Activated T-cell treated with anti-CD3 and anti-CD28 coated beads, Interleukin-2, amount 50 U/mL, for 1 hour (primary cell): ENCODE measurements at places on chromosomes 11 and 22.
A peak's percentile ranks its signal among the peaks of the same experiment; 100 is the strongest.

DNA sequence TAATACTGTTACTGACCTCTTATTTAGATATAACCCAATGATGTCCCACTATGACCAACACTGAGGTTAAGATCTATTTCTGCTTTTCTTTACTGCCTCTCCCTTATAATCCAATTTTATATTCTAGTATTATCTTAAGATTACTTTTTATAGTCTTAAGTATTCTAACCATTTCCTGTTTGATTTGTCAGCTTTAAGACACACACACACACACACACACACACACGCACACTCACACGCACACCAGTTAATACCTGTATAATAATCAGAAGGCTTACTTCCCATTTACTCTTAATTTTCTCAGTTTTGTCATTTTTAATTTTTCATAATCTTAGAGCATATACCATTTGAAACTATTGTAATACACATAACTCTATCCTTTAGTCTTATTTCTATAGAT, 226.0 kb upstream of the C11orf87 start:
- DNase-seq, result no peak

- no peak for DNase-seq
Measured at GRCh38 chr11:87971354-87971753, 203.9 kb downstream of the RAB38 start.

GRCh38 chr11:65429724-65430405, 7.3 kb downstream of the NEAT1 start:
- peak; percentile 54 for DNase-seq

DNA sequence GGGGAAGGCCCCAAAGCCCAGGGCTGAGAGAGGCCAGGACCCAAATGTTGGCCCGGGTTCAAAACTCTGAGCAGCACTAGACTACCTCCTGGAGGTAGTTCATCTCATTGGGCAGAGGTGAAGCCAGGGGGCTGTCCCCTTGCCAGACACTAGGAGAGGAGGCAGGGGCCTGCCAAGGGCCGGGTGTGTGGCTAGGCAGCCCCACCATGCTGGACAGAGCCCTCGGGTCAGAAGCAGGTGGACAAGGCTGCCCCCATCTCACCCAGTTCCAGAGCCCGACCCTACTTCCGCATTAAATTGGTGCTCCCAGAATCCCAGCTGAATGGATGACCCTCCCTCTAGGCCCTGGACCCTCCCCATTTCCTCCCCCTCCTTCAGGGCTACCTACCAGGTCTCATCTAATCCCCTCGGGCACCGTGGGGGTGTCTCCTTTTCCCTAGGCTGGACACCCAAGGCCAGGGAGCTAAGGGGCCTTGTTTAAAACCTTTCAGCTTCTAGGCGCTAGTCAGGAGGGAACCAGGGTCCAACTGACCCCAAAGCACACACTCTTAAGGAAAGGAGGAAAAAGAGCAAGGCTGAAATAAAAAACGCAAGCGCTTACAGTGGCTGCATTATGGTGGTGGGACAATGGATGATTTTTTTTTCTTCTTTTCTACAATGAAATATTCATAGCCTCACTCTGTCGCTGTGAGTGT, 72.1 kb upstream of the TCF20 start:
- DNase-seq, result no peak

- DNase-seq, result peak; percentile 44
Measured at GRCh38 chr11:47233989-47234668, 14.5 kb downstream of the ACP2 start.

- DNase-seq, result no peak
Measured at GRCh38 chr22:36183446-36183845, 18.2 kb downstream of the APOL4 start.

DNA sequence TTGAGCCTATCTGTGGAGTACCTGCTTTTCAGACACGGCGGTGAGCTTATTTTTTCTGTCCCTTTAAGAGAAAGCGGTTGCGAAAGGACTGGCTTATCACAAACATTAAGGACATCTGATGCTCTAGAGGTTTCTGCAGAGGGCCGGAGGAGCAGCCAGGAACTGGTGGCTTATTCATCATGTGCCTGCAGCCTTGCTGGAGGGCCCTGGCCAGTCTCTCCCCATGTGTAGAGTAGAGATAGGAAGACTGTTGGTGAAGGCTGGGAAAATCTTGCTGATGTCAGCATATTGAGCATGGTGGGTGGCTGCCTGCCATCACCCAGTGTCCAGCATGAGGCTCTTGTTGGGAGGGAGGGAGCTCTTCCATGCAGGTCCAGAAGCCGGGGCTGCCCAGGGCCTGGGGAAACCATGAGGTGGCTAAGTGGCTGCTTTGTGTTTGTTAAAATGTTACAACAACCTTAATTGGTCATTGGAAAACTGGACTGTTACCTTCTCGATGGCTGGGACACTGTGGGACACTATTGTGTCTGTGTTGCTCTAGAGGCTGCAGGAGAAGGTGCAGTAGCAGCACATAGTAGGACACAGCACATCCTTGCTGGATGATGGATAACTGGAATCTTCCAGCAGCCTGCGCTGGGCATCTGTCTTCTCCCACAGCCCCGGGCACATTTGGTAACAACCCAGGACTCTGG, 54.3 kb downstream of the TSPAN18 start:
- no peak for DNase-seq

- DNase-seq, result no peak
Measured at GRCh38 chr11:6799402-6799801, at the start of gene OR6A2. Gene OR6A2 (minus strand): TSS chr11:6799689. CDS start chr11:6795708, 3,981 bp downstream.

- DNase-seq, result no peak
Measured at GRCh38 chr11:64321533-64321932, 3.6 kb downstream of the PRDX5 start.

GRCh38 chr11:36091256-36091811, 147.5 kb downstream of the LDLRAD3 start:
- no peak for DNase-seq

DNA sequence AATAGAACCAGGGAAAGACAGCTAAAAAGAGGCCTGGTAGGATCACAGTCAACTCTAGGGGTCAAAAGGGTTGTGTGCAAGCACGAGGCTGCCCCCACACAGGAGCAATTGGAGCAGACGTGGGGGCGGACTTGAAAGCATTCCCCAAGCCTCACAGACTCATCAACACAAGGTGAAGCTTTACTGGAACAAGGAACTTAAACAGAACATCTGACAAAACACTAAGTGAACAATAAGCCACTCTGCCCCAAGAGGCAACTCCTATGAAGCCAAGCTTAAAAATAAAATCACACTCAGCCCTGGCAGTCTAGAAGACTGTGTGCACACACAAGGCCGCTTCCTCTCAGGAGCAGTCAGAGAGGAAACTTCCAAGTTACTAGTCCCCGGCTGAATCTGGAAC, 32.2 kb upstream of the TEAD1 start:
- no peak for DNase-seq

GRCh38 chr11:71370020-71370747, 78.0 kb downstream of the DHCR7 start:
- DNase-seq, result no peak

GRCh38 chr11:131136486-131136885, 220.2 kb upstream of the SNX19 start:
- DNase-seq, result no peak

DNA sequence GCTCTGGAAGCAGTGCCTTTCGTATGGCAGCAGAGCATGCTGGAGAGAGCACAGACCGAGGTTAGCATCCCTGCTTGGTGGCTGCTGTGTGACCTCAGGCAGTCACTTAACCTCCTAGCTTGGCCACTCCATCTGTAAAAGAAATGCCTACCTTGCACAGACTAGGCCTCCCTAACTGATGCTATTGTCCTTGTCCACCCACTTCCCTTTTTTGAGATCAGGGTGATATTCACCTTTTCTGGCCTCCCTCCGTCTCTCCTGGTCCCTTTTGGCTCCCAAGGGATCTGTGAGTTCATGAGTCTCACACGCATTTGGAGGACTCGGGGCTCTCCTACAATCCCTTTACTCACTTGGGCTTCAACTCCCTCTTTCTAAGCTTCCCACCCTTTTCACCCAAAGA, 37.2 kb downstream of the TECTA start:
- no peak for DNase-seq

GRCh38 chr11:72932132-72932570, 117.9 kb downstream of the ATG16L2 start:
- no peak for DNase-seq

DNA sequence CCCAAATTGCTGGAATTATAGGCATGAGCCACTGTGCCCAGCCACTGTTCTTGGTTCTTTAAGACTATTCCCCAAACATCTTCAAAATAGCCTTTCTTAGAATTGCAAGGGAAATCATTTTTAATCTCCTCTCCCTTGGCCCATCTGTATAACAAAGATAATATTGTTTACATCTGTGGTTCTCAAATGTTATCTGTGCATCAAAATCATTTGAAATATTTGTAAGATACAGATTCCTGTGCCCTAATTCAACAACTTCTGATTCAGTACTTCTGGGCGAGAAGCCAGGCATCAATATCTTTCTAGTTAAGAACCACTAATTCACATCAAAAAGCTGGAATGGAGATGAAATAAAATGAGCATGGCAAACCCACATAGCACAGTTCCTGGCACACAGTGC, 83.0 kb downstream of the TMPRSS5 start:
- DNase-seq, result no peak

- DNase-seq, result no peak
Measured at GRCh38 chr11:129225190-129225589, 33.1 kb upstream of the ARHGAP32 start.

DNA sequence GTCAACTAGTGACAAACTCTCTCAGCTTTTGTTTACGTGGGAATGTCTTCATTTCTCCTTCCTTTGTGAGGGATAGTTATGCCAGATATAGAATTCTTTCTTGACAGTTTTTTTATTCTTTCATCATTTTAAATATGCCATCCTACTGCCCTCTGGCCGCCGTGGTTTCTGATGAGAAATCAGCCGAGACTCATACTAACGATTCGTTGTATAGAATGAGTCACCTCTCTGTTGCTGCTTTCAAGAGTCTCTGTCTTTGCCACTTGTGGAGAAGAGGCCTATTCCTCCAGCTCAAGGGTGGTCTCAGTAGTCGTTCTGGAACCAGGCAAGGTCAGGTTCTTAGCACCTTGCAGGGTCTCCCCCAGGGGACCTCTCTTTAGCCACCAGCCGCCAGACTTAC, 8.0 kb downstream of the MYO7A start:
- DNase-seq, result no peak

DNA sequence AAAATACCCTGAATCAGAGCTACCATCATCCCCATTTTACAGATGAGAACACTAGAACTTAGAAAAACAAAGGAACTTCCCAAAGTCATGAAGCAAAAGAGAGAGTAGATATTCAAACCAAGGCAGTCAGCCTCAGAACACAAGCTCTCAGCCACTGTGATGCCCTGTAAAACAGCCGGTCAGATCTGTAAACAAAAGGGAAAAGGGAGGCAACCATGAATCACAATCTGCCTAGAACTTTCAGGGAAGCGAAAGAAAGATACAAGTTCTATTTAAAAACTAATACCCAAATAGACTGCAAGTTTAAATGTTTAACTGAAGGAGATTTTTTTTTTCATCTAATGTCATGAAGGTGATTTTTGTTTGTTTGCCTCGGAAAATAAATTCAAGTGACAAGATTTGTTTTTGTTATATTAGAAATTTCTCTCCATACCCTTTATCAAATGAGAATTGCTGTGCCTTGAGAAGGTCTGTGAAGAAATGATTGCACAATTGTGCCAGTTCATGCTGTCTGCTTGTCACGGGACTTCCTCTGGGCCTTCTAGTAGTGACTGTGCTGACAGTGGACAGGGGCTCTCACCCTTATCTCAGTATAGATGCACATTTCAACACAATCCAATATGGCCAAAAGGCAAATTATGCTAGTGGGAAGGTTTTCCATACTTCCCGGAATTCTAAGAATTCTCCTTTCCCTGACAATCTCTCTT, 11.7 kb downstream of the SAA1 start:
- no peak for DNase-seq

DNA sequence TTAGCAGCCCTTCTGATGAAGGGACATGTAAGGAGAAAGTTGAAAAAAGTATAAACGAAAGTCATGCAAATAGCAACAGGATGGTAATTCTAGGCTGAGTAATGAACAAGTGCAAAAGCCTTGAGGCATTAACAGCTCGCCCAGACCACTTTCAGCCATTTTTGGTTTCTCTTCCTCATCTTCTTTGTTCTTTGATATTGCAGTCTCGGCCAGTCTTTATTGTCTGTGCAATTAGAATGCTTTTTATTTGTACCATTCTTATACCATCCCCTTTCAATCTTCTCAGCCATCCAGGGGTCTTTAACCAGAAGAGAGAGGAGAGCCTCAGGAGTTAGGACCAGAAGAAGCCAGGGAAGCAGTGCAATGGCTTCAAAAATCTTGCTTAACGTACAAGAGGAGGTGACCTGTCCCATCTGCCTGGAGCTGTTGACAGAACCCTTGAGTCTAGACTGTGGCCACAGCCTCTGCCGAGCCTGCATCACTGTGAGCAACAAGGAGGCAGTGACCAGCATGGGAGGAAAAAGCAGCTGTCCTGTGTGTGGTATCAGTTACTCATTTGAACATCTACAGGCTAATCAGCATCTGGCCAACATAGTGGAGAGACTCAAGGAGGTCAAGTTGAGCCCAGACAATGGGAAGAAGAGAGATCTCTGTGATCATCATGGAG, 7.3 kb downstream of the TRIM34 start:
- DNase-seq, result no peak

DNA sequence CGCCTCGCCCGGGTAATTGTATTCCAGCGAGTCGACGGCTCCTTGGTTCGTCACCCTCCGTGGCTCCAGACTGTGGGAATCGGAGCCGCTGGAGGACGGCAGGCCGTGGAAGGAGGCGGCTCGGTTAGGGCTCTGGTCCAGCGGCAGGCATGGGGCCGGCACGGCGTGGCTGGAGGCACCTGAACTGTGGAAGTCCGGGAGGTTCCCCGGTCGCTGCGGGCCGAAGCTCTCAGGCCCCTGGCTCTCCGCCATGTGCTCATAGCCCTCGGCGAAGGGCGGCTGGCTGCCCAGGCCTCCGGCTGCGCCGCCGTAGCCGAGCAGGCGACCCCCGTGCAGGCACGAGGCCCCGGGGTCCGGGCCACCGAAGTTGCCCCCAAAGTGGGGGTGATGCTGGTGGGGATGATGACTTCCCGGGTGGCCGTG, 1.7 kb downstream of the MN1 start:
- DNase-seq, result no peak

DNA sequence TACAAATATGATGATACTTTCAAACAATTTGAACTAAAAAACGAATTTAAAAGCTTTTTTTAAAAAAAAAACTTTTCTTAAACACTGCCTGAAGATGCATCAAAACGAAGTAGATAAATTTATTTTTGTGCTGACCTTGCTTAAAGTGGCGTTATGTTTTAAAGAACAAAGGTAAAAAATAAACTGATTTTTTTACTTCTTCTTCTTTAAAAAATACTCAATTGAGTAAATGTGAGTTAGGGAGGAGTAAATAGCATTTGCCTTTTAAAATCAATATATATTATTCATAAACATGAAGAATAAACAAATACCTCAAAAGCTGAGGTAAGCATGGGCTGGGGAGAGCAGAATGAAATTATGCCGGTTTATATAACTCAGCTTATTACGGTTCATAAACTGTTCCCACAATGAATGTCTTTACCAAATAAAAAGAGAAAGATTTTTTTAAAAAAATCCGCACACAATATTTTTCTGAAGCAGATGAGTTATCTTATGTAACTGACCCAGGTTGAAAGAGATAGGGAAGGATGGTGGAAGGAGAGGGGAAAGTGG, 9.0 kb downstream of the PAX6 start:
- no peak for DNase-seq

- no peak for DNase-seq
Measured at GRCh38 chr22:24407884-24408283, 19.5 kb upstream of the ADORA2A start.

GRCh38 chr11:106133529-106133928, 56.1 kb downstream of the AASDHPPT start:
- DNase-seq, result no peak
